ENCODE measurements at places on chromosomes 11 and 22. TPM values are rescaled to one million over a fixed set of nuclear protein-coding genes. Genes with fewer than 3 reads are reported as not detected.

DGAT2 gene
- 0.99 TPM for total RNA-seq

ZNF214 gene
- not detected for total RNA-seq

VSIG10L2 gene
- total RNA-seq = not detected

YPEL4 gene
- 0.17 TPM for total RNA-seq

DNA sequence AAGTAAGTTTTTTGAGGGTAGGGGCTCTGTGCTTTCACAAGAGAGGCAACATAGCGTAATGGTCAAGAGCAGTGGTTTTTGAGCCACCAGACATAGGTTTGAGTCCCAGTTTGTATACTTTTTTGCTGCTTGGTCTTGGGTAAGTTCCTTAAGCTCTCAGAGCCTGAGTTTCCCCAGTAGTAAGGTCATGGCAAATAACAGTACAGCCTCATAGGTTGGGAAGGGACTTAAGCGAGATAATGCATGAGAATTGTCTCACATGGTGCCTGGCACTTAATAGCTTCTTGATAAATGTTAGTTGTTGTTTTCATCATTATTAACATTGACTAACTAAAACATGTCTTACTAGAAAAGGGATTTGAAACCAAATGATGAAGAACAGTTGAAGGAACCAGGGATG lies 83.1 kb downstream of the ARFGAP2 start:
- H3K4me1 ChIP-seq = no peaks in the 10 kb centered on the region
- no peaks in the 10 kb centered on the region for H3K36me3 ChIP-seq
- H3K27me3 ChIP-seq = peaks cover 3% of the 10 kb centered on the region
- H3K27ac ChIP-seq = no peak overlapping the region
- H3K4me3 ChIP-seq = no peak overlapping the region

DNA sequence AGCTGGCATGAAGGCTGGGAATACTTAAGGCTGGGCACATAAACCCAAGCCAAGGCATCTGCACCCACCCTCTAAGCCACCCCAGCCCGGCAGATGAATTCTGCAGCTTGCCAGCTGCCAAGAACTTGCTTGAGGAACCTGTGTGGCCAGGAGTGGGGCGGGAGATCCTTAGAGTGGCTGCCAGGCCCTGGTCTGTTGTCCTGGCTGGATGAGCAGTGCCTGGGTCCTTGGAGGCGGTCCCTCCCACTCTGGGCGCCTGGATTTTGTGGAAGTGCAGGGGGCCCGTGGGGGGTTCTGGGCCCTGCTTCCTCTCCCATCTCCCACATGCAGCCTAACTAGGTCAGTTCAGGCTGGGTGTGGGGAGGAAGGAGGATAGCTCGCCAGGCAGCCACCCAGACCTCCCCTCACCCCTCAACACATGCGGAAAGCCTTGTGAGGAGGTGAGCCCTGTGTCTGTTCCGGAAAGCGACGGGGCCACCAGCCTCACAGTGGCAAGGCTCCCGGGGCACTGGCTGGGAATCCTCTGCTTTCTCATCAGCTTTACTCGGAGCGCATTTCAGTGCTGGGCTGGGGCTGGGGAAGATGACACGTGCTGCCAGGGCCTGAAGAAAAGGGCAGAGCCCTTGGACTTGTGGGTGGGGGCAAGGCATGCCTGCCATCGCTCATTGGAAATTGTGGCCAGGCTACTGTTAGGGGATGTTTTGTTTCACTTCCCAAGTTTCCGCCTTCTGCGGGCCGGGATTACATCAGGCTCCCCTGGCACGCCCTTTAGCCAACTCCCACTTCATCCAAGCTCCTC lies 8.4 kb downstream of the DAGLA start:
- no peaks in the 10 kb centered on the region for H3K4me1 ChIP-seq
- H3K4me3 ChIP-seq = no peak overlapping the region
- no peak for DNase-seq
- H3K27me3 ChIP-seq = peaks cover 20% of the 10 kb centered on the region
- peak overlapping the region; percentile 58 for H3K27ac ChIP-seq

GRCh38 chr11:11261629-11262028 lies 91.4 kb downstream of the CSNK2A3 start:
- no peak overlapping the region for H3K4me3 ChIP-seq
- H3K4me1 ChIP-seq = no peaks in the 10 kb centered on the region
- H3K27ac ChIP-seq = no peak overlapping the region
- no peaks in the 10 kb centered on the region for H3K36me3 ChIP-seq

DNA sequence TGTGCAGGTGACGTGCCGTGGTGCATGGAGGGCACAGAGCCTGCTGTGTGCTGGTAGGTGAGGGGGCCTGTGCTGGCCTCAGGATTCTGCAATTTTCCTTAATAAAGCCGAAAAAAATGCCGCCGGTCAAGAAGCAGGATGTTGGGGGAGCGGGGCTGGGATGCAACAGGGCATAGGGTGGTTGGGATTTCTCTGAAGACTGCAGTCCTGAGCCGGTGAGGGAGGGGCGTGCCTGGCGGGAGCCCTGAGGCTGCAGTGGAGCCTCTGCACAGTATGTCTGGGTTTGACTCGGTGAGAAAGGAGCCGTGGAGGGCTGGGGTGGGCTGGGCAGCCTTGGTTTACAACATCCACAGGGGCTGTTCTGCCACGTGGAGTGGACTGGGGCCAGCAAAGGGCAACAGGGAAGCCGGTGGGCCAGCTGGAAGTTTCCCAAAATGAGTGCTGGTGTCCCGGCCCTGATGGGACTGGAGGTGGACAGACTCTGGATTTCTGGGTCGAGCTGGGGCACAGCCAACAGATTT lies 1.3 kb downstream of the CDHR5 start:
- no peak for DNase-seq
- H3K27ac ChIP-seq = no peak overlapping the region
- H3K36me3 ChIP-seq = no peaks in the 10 kb centered on the region
- no peak overlapping the region for H3K4me3 ChIP-seq
- H3K27me3 ChIP-seq = peaks cover 17% of the 10 kb centered on the region
- peaks cover 8% of the 10 kb centered on the region for H3K4me1 ChIP-seq

DNA sequence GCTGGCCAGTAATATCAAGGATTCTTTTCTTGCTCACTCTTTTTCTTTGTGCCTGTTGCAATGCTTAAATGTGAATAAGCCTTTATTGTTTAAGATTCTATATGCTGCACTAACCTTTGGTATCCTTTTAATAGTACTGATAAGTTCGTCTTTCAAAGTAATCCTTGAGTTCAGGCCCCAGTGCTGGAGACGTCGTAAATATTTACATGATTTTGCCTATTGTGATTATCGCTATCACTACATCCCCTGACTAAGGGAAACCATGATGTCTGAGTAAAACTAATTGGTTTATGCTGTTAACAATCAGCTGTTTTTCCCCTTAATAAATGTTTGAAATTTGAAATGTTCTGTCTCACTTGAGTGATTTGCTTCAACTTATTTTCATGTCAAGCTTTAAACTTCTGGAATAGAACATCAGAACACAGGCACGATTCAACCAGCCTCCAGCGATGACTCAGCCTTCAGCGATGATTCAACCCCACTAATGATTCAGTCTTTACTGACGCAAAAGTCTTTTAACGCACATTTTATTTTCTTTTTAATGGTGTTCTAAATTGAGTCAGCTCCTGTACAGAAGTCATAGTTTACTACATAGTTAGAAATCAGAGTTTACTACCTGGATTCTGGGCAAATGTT lies 3.9 kb downstream of the HTATIP2 start:
- H3K4me1 ChIP-seq = peaks cover 58% of the 10 kb centered on the region
- H3K27ac ChIP-seq = no peak overlapping the region

GRCh38 chr11:115886422-115886733 lies 382.2 kb upstream of the CADM1 start:
- no peaks in the 10 kb centered on the region for H3K36me3 ChIP-seq
- H3K27me3 ChIP-seq = no peaks in the 10 kb centered on the region

- no peaks in the 10 kb centered on the region for H3K27me3 ChIP-seq
- H3K4me1 ChIP-seq = no peaks in the 10 kb centered on the region
- DNase-seq = no peak
- H3K36me3 ChIP-seq = no peaks in the 10 kb centered on the region
- no peak overlapping the region for H3K4me3 ChIP-seq
- no peak overlapping the region for H3K27ac ChIP-seq
These were observed 164.4 kb upstream of the DDI1 start for GRCh38 chr11:103871923-103872551.

- no peaks in the 10 kb centered on the region for H3K4me1 ChIP-seq
- no peak overlapping the region for H3K27ac ChIP-seq
- H3K4me3 ChIP-seq = no peak overlapping the region
These were observed 582.6 kb downstream of the SOX6 start for GRCh38 chr11:15773476-15774387.

DNA sequence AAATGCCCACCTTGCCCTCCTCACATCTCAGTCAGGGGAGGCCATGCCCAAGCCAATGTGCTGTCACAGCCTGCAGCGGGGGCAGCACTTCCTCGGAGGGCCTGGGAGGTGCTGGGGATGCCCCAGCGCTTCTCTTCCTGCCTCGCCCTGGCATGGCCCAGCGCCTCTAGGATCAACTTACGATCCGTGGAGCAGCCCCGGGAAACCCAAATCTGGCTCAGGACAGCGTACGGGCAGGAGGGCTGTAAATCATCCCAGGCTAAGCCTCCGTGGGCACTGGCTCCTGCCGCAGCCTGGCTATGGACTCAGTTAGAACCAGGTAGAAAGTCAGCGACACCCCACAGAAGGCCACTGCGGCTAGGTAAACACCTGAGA lies 60.9 kb upstream of the EMID1 start:
- DNase-seq = no peak
- peaks cover 3% of the 10 kb centered on the region for H3K27me3 ChIP-seq
- H3K4me1 ChIP-seq = no peaks in the 10 kb centered on the region
- H3K36me3 ChIP-seq = no peaks in the 10 kb centered on the region
- no peak overlapping the region for H3K4me3 ChIP-seq

DNA sequence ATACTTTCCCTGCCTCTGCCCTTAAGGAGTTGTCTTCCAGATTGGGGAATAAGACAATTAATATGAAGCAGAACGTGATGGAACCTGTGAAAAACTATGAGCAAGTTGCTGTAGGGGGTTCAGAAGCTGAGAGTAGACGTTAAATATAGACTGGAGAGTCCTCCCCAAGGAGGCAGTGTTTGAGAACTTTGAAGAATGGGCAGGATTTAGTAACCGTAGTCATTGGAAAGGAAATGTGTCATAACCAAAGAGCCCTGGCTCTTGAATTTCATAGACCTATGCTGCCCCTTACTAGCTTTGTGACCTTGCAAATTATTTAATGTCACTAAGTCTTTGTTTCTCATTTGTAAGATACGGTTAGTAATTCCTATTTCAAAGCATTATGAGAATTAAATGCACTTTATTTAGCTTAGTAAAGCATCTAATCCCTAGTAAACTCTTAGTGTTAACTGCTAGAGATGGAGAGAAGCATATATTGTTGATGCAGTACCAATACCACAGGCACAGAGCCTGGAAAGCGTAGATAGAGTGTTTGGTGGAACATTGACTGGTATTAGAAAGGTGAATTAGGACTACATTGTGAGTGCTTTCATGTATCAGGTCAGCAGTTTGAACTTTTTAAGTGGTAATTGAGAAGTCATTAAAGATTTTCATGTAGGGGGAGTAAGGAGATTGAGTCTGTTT lies 54.1 kb downstream of the MCAM start:
- peak; percentile 19 for DNase-seq
- H3K4me1 ChIP-seq = peaks cover 50% of the 10 kb centered on the region
- no peaks in the 10 kb centered on the region for H3K27me3 ChIP-seq
- no peak overlapping the region for H3K4me3 ChIP-seq

- H3K4me1 ChIP-seq = no peaks in the 10 kb centered on the region
- H3K36me3 ChIP-seq = no peaks in the 10 kb centered on the region
- no peak overlapping the region for H3K4me3 ChIP-seq
- DNase-seq = no peak
These were observed 50.6 kb upstream of the DEUP1 start for GRCh38 chr11:93279851-93280347.

DNA sequence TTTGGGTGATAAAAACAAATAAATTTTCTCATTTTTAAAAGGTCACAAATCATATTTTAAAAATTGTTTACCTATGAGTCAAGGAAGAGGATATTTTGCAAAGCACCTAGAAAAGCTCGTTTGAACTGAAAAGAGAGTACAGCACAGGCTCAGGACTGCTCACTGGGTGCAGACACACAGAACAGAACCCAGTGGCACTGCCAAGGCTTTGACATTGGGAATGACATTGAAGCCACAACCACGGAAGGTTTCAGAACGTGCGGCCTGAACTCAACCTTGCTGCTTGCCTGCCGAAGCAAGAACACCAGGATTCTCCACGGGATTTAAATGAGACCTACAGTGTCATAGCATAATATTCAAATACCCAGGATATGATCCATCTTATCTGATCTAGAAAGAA lies 597.1 kb upstream of the B3GAT1 start:
- H3K27ac ChIP-seq = no peak overlapping the region
- H3K4me1 ChIP-seq = no peaks in the 10 kb centered on the region
- H3K4me3 ChIP-seq = no peak overlapping the region
- H3K27me3 ChIP-seq = no peaks in the 10 kb centered on the region
- H3K36me3 ChIP-seq = no peaks in the 10 kb centered on the region

GRCh38 chr22:23206915-23207314 lies 26.6 kb downstream of the BCR start:
- no peak for DNase-seq
- H3K27me3 ChIP-seq = no peaks in the 10 kb centered on the region
- H3K4me3 ChIP-seq = no peak overlapping the region
- peaks cover 6% of the 10 kb centered on the region for H3K36me3 ChIP-seq
- H3K4me1 ChIP-seq = peaks cover 9% of the 10 kb centered on the region

DNA sequence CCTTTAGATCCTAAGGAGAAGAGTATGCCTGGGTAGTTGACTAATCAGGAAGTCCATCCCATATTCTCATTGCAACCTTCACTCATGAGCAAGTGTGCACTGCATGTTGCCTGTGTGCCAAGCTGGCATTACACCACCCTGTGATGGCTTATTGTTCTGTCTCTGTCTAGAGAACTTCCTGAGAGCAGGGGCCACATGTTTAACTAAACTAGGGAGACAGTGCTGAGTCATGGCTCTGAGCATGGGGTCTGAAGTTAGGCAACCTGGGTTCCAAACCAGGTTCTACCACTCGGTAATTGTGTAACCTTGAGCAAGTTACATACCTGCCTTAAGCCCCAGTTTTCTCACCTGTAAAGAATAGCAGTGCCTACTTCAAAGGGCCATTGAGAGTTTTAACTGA lies 39.6 kb downstream of the CSNK2A3 start:
- no peak overlapping the region for H3K4me3 ChIP-seq
- peaks cover 2% of the 10 kb centered on the region for H3K27me3 ChIP-seq
- peak overlapping the region; percentile 17 for H3K27ac ChIP-seq
- DNase-seq = no peak
- peaks cover 3% of the 10 kb centered on the region for H3K36me3 ChIP-seq

DNA sequence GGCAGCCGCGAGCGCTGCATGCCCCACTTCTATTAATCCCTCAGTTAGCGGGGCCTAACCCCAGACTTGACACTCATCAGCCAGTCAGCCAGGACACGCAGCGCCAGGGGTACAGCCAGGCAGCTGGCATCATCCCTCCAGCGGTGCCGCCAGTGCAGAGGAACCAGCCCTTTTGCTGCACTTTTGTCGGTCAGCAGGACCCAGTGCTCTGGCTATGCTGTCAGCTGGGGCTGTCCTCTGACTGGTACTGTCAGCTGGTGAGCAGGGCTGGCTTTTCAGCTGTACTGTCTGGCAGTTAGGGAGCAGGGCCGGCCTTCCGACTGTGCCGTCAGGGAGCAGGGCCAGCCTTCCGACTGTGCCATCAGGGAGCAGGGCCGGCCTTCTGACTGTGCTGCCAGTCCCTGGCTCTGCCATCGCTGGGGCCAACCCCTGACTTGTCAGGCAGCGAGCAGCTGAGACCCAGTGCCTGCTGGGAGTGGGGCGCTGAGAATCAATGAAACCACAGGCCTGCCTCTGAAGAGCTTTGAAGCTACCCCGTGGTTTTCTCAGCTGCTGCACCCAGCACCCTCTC lies 115.4 kb downstream of the KIAA1671 start:
- H3K36me3 ChIP-seq = peaks cover 15% of the 10 kb centered on the region
- peak overlapping the region; percentile 99 for H3K27ac ChIP-seq
- H3K4me3 ChIP-seq = peak overlapping the region; percentile 86
- peak; percentile 95 for DNase-seq
- H3K4me1 ChIP-seq = peaks cover 93% of the 10 kb centered on the region
- H3K27me3 ChIP-seq = no peaks in the 10 kb centered on the region

GRCh38 chr11:132077416-132077815 lies 707.0 kb downstream of the NTM start:
- no peak overlapping the region for H3K4me3 ChIP-seq
- H3K4me1 ChIP-seq = no peaks in the 10 kb centered on the region
- no peak overlapping the region for H3K27ac ChIP-seq
- no peaks in the 10 kb centered on the region for H3K27me3 ChIP-seq
- no peak for DNase-seq

Data from activated CD4-positive, alpha-beta T cell treated with anti-CD3 and anti-CD28 coated beads, Interleukin-2, amount 10 ng/mL, durations not matched to agents 7 days and 5 days (primary cell).